ENCODE measurements at places on chromosomes 13 and 19.

DNA sequence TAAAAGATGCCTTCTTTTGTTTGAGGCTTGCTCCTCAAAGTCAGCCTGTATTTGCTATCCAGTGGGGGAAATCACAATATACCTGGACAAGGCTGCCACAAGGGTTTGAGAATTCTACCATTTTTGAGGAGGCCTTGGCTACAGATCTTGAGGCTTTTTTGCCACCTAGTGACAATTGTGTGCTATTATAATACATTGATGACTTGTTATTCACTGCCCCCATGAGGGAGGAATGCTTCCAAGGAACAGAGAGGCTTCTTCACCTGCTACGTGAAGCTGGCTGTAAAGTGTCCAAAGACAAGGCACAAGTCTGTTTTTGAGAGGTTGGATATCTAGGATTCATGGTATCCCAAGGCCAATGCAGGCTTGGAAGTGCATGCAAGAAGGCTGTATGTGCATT, 72.5 kb downstream of the ZNF708 start:
- DNase-seq = no peak

GRCh38 chr13:19791953-19792537, 9.3 kb upstream of the PSPC1 start:
- no peak for DNase-seq

DNA sequence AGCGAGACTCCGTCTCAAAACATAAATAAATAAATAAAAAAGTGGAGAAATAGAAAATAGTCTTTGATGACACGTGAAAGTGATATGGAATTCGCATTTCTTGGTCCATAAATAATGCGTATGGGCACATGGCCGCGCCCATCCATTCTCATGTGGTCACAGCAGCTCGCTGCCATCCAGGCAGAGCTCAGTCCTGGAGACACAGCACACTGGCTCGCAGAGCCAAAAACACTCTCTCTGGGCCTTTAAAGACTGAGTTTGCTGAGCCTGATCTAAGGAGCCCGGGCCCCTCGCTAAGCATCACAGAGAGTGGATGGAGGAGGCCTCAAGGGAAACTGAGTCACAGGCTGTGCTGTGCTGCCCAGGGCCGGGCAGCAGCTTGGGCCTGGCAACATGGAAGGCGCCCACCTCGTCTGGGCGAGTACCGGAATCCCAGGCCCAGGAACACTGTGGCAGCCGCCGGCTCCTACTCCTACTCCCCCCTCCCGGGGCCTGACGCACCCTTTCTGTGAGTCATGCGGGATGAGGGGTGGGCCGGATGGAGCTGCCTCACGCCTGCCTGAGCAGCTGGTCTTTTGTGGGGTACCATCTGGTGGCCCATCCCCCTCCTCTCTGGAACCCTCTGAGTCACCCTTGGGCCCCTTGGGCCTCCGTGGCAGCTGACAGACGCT, 28.9 kb upstream of the CACTIN start:
- DNase-seq = no peak

GRCh38 chr19:28297586-28298157, 915.3 kb downstream of the UQCRFS1 start:
- DNase-seq = no peak

DNA sequence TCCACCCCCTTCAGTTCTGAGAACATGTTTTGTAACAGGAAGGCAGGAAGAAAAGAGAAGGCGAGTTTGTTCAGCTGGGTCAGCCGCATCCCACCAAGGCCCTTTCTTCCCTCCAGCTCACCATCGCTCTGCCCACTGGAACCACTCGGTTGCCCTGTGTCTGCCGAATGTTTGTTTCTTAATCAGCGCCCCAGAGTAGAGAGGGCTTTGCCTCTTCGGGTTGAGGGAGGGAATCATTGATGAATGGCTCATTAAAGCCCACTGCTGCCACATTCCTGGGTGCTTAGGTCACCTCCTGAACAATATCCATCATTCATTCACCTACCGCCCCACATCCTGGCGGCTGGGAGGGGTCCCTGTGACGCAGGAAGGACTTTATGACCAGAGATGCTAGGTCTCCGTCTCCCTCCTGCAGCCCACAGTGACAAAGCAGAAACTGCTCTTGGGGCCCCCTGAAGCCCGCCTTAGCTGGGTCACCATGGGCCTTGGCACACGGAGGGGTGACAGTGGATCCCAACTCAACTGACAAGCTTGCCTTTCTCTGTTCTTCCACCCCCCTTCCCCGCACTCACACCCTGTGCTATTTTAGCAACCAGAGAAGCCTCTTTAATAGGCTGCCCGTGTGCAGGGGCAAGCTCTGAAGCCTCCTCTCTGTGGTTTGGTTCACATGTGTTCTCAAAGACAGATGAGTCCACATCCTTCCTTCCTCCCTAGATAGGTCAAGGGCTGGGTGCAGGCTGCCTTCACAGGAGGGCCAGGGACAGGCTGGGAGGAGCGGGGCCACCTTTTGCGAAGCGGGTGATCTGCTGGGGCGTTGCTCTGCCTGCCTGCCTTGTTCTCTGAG, 46.2 kb downstream of the ACTN4 start:
- no peak for DNase-seq

- DNase-seq = peak; percentile 14
These were observed 178.3 kb upstream of the RFC3 start for GRCh38 chr13:33639626-33640080.

GRCh38 chr19:12484011-12484370, 625 bp downstream of the ZNF709 start:
- no peak for DNase-seq

- DNase-seq = no peak
These were observed 6.7 kb downstream of the POU2F2 start for GRCh38 chr19:42125536-42125935.

DNA sequence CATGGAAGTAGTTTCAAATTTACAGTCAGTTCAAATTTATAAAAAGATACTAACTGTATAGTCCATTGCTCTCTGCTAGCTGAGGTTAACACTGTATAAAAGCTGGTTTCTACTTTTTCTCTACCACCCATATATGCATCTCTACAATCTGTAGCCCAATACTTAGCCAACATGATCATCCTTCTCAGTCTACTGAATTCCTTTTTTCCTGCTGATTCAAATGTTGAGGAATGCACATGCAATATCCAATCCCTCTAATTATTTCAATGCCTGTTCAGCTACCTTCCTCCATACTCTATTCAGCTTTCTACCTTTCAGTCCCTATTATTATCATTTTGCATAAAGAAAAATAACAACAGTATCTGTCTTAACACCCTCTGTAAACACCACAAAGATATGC, 15.6 kb downstream of the KPNA3 start:
- no peak for DNase-seq

Data from stimulated activated CD4-positive, alpha-beta T cell treated with anti-CD3 and anti-CD28 coated beads, TNF-alpha, amount 100 ng/mL, for 48 hours (primary cell).